ENCODE measurements at places on chromosomes 13 and 19.

- peak; percentile 20 for DNase-seq
These were observed 13.9 kb downstream of the APLP1 start for GRCh38 chr19:35882114-35882832.

DNA sequence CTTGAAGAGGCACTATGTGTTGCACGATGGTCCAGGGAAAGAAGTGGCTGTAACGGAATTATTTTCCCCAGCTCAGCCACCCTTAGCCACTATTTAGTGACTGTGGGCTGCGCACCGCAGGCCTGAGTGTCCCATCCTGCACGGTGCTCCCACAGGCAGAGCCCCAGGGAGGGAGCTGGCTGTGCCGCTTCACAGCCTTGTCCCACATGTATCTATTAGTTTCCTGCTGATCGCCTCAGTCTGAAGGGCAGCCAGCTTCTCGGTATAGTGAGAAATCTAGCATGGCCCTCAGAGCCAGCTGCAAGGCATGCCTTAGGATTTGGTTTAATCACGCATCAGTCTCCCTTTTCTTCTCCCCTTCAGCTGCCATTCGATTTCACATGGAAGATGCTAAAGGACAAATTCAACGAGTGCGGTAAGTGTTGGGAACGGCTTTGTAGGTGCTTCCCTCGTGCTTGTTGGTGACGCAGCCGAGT, 15.7 kb downstream of the PRAM1 start:
- DNase-seq, result no peak

GRCh38 chr13:75639454-75639853, 3.3 kb downstream of the LMO7 start:
- no peak for DNase-seq

DNA sequence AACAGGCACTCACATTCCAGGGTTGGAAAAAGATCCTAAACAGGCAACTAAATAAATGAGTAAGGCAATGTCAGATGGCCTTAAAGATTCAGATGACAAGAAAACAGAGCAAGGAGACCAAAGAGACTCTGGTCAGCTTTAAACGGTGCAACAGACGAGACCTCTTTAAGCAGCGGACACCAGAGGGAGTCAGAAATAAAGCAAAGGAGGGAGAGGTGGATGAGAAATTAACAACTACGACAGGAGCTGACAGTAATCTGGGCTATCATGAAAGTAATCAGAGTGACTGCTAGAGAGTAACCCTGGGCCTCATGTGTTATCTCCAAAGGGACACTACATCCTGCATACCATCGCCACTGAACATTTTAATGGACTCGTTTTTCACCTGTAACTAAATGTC, 1.1 kb downstream of the ZNF550 start:
- DNase-seq, result no peak

DNA sequence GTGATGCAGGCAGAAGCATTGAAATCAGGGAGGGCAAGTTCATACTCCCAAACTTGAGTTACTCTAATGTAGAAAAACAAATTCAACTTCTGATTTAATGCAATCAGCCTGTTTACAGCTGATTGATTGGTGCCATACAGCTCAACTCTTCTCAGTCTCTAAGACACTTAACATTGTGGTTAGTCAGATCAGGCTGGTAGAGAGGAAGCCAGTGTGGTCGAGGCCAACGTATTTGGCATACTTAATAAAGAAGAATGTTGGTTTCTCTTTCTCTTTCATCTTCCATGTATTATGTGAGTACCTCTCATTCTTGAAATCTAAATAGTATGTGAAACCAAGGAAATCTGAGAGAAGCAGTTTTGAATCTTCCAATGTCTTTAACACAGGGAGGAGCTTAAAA, 255.0 kb upstream of the SLITRK1 start:
- peak; percentile 26 for DNase-seq

DNA sequence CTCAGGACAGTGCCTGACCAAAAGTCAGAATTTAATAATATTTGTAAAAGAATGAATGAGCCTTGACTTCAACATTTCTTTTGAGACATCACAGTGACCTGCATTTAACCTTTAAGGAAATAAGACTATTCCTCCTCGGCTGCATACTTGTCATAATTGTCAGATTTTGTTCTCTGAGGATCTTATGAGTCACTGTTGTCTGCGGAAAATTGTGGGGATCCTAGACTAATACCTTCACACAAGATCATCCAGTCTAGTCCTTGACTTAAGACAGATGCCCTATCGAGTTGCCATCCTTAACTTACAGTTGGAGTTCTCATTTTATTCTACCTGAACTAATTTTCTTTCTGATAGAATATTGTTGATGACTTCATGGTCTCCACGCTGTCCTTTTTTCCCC, 198.4 kb downstream of the DLEU7 start:
- DNase-seq, result no peak

- DNase-seq, result no peak
These were observed 768.6 kb downstream of the UQCRFS1 start for GRCh38 chr19:28444362-28444761.

- DNase-seq, result no peak
These were observed 340.8 kb upstream of the SLC10A2 start for GRCh38 chr13:103406967-103407366.

GRCh38 chr13:37510441-37510840, 88.1 kb downstream of the POSTN start:
- DNase-seq, result no peak

All from T follicular helper cell (primary cell).